ENCODE measurements at places on chromosomes 3 and 15.
A peak's percentile ranks its signal among the peaks of the same experiment; 100 is the strongest.

- DNase-seq: no peak
Observed at GRCh38 chr15:98946301-98947255, 61.0 kb downstream of the PGPEP1L start.

- DNase-seq: no peak
Observed at GRCh38 chr3:83002869-83003445, 1241.5 kb upstream of the GBE1 start.

DNA sequence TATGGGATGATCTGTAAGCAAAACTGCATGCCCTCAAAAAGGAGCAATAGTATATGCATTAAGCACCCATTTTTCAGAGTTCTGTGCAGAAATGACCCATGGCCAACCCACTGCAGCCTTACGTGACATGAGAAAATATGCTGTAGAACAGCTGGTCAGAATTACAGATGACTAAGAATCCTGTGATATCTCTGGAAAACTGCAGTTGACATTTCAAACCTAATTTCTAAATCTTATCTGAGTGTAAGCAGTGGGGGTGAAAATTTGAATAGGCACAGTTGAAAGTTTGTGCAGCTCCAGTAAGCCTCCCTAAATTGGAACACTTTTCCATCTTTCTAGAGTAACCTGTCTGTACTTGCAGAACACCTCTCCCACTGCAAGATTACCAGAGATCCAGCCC is 28.7 kb upstream of the COL6A6 start:
- no peak for DNase-seq

- DNase-seq: no peak
Observed at GRCh38 chr15:51137880-51138430, 43.2 kb upstream of the TNFAIP8L3 start.

- DNase-seq: no peak
Observed at GRCh38 chr3:112822064-112823055, 24.3 kb downstream of the CD200R1L start.

GRCh38 chr3:127175272-127175671 is 17.7 kb upstream of the PRR23E start:
- no peak for DNase-seq

DNA sequence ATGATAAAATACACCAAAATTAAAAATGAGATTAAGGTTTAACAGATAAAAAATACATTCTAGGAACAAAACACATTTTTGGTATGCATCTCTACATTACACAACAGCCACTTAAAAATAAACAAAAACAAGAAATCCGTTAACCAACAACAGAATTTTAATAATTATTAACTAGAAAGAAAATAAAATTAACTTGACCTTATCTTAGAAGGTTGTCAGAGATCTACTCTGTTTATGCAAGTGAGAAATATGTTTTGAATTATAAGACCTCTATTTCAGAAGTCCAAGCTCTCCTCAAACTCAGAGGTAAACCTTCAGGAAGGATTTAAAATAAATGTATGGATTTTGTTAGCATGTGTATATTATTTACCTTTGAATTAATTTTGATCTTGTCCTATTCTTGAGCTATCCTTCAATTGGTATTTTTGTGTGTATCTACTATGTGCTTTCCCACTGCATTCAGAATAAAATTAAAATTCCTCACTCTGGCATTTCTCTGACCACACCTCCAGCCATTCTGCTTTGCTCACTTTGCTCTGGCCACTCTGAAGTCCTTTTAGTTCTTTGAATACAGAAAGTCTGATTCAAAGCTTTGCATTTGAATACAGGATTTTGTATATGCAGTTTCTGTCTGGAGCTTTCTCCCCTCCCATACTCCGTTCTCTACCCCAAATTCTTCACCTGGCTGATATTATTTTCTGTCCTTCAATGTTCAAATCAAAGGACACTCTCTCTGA is 352.0 kb downstream of the ZBTB20 start:
- DNase-seq: no peak

DNA sequence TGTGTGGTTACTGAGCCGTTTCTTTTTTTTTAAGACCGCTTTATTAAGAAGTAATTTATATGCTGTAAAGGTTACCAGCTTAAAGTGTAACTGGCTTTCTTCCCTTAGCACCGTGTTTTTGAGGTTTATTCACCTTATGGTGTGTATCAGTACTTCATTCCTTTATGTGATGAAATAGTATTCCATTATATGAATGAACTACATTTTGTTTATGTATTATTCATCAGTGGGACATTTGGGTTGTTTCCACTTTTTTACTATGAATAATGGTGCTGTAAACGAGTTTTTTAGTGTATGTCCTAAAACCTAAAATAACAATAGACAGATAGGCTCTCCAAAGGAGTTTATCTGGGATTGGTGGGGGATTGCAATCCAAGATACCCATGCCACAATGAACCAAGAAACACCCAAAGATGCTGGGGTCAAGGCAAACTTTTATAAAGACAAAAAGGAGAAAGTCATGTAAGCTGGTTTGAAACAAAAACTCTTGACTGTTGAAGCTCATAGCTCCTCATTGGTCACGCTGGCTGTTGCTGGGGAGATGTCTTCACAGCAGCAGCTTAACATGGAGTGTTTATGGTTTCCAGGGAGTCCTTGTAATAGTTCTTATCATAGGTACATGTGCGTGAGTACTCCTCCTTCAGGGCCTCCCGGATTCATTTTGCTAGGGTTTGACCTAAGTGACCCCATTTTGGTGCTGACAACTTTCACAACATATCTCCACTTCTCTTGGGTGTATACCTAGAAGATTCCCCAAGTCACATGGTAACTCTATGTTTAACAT is 16.0 kb downstream of the TM2D3 start:
- DNase-seq: no peak

GRCh38 chr3:77682162-77682561 is 642.3 kb downstream of the ROBO2 start:
- no peak for DNase-seq

DNA sequence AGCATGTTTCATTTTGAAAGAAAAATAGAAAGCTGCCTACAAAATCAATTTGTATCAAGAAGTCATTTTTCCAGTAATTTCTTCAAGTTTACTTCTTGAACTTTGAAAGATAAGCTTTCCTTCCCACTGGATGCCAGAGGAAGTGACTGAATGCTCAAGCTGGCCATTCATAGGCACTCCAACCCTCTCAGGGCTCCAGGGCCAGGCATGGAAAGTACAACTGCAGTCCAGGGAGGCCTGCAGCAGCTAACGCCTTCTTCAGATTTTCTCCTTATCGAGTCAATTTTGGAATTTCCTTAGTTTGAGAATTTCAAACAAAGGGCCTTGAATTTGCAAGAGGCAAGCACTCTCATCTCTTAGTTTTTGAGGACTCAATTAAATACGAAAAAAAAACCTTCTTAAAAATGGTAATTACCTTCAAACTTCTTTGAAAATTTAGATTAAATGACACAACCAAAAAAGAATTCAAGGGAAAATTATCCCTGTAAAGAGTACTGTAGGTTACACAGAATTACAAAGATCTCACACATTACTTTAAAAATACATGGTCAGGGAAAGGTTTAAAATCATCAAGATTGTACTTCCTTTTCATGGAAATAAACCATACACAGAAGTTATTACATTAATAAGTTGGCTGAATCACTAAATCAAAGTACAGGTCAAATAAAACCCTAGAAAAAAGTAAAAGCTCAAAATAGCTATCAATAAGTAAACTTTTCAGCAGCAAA is 2.5 kb downstream of the UBP1 start:
- DNase-seq: no peak

- no peak for DNase-seq
Observed at GRCh38 chr3:64607032-64607551, 80.7 kb downstream of the ADAMTS9 start.

GRCh38 chr3:169812332-169813235 is at the start of the genes LRRC34 and LRRIQ4:
Gene LRRC34 (minus strand): TSS chr3:169812904. CDS start chr3:169812548, 356 bp downstream.
Gene LRRIQ4 (plus strand): TSS chr3:169812870. CDS start chr3:169821922, 9,052 bp downstream.
- DNase-seq: peak; percentile 47

DNA sequence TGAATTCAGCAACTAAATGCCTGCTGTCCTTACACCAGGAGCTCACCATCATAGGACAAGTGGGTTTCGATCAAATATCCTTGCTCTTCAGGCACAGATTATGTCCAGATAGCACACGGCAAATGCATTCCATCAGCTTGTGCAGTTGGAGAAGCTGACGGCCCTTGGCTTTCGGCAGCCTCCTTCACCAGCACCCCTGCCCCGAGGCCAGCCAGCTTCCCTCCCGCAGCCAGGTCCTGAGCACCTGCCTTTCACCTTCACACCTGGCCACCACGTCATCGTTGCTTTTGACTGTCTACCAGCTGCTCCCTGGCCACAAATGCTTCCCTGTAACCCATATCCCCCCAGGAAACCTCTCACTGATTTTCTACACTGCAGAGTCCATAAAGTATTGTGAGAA is 355.5 kb downstream of the OCA2 start:
- no peak for DNase-seq

DNA sequence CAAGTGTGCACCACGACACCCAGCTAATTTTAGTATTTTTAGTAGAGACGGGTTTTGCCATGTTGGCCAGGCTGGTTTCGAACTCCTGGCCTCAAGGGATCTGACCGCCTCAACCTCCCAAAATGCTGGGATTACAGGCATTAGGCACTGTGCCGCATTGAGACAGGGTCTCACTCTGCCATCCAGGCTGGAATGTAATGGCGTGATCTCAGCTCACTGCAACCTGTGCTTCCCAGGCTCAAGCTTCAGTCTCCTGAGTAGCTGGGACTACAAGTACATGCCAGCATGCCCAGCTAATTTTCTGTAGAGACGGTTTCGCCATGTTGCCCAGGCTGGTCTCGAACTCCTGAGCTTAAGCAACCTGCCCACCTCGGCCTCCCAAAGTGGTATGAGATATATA is 51.6 kb downstream of the ACAD9 start:
- no peak for DNase-seq

DNA sequence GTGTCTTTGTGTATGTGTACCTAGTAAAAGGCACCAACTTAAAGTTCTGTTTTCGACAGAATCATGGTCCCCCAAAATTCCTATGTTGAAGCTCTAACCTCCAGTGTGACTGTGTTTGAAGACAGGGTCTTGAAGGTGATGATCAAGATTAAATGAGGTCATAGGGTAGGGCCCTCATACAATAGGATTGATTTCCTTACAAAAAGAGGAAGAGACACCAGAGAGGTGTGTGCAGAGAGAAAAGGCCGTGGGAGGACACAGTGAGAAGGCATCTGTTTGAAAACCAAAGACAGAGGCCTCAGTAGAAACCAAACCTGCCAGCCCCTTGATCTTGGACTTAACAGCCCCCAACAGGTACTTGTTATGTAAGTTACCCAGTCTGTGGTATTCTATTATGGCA is 52.0 kb upstream of the CORO2B start:
- DNase-seq: no peak

- no peak for DNase-seq
Observed at GRCh38 chr3:175902226-175902625, 1043.1 kb downstream of the NAALADL2 start.

DNA sequence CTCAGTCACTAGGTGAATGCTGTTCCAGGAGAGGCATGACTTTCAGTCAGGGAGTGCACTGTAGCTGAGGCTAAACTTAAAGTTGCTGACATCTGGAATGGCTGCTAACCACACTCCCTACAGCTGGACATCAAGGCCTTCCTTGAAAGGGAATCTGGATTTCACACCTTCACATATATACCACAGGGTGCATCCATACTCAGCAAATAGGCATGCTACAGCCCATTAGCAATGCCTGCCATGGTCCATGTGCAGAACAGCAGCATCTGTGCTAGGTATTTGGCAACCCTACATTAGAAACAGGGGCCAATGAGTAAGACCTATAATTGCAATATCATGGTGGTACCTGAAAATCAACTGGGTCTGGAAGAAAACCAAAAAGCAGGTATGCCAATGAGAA is 74.8 kb downstream of the SNTN start:
- DNase-seq: no peak

DNA sequence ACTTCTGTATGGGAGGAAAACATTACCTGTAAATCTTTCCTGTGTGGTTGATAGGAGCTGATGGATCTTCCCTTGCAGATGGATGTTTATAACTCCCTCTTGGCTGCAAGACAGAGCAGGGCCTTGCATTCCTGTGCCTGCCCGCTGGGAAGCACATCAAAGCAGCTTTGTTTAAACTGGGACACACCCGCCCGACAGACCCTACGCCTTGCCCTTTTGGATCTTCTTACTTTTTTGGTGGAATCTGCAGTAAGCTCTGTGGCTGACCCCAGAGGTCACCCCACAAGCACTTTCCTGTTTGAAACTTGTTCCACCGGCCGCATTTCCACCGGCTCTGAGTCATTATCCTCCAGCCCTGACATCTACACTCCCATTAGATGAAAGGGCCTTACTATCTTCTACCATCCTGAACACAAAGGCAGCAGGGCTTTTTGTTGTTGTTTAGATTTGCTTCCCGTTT is 244.1 kb upstream of the STT3B start:
- DNase-seq: no peak

- DNase-seq: no peak
Observed at GRCh38 chr15:39391230-39391629, 189.6 kb upstream of the THBS1 start.

DNA sequence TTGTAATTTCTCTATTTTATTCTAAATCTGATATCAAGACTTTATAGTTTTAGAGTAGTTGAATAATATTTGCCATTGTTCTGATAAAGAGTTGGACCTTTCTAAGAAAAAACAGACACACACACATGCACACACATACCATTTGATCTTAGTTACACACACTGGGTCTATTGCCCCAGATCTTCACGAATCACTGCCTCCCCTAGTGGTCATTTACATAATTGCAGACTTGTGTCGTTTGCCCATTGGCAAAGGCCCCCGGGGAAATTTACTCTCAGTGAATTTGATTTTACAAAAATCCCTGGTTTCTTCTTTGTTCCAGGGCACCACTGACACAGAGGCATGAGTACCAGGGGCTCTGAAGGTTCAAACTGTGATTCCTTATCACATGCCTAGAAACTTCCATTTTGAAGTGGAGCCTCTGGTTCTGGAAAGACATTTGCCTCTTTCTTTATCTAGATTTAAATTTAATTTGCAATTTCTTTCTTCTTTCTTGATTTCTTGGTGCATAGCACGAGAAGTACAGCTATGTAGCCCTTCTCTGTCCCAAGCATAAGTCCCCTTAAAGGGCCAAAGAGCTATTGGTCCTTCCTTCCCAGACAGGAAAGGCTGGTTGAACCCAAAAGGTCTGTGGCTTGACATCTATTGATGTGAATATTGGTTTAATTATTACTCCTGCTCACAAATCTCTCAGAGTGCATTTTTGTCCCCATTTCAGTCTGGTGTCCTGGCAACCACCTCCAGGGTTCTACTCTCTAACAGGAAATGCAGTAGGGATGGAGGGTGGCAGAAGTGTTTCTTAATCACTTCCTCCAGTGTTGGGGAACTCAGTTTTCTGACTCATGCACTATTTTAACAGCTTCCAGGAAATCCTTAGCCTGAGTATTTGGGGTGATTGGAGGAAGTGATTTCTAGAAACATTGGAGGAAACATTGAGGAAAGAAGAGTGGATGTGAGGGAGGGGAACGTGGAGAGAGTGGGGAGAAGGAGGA is 32.4 kb upstream of the SLC6A11 start:
- DNase-seq: no peak

GRCh38 chr15:77481670-77482069 is 61.0 kb downstream of the HMG20A start:
- no peak for DNase-seq
